Smooth muscle cell of the umbilical artery (primary cell): ENCODE measurements at places on chromosomes 7 and 10. TPM values are rescaled to one million over a fixed set of nuclear protein-coding genes. Genes with fewer than 3 reads are reported as not detected.

PTPN20 gene
- total RNA-seq = 0.59 and 2.4 TPM in 2 replicates

ENTPD1 gene
- total RNA-seq = 0.09 TPM in 1 of 2 replicates, not detected in the other

NME8 gene
- not detected in 2 replicates for total RNA-seq

EPO gene
- not detected in 2 replicates for total RNA-seq

CYP2C19 gene
- not detected in 2 replicates for total RNA-seq

LRRC18 gene
- not detected in 2 replicates for total RNA-seq

AGMO gene
- under 0.01 and 0.05 TPM in 2 replicates for total RNA-seq

STRIP2 gene
- total RNA-seq = 3.3 and 9.8 TPM in 2 replicates

IQUB gene
- 0.51 and 0.89 TPM in 2 replicates for total RNA-seq

TAS2R41 gene
- total RNA-seq = 0.14 TPM in 1 of 2 replicates, not detected in the other

ATOH7 gene
- total RNA-seq = not detected in 2 replicates

ZCCHC24 gene
- 14.3 and 24.5 TPM in 2 replicates for total RNA-seq

OR9A4 gene
- not detected in 2 replicates for total RNA-seq

VWA2 gene
- total RNA-seq = not detected in 2 replicates

CYP17A1 gene
- total RNA-seq = not detected in 2 replicates
